NCI-H748 treated with DMSO at 0.1 percent for 48 hours (cell line): ENCODE measurements at places on chromosomes 4 and X.

DNA sequence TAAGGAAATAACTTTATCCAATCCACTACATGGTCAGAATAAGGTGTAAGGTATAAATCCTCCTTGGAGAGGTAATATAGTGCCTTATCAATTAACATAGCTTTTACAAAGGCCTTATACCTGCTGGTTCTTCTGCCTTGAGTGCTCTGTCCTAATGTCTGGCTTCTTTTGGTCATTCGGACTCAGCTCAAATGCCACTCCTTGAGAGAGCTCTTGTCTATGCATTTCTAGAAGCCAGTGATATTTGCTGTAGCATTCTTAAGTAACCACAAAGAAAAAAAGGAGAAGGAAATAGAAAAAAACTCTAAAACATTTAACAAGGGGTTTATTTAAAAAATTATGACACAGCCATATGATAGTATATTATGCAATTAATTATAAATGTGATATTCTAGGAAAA is 444.8 kb upstream of the SLIT2 start:
- DNase-seq = no peak

DNA sequence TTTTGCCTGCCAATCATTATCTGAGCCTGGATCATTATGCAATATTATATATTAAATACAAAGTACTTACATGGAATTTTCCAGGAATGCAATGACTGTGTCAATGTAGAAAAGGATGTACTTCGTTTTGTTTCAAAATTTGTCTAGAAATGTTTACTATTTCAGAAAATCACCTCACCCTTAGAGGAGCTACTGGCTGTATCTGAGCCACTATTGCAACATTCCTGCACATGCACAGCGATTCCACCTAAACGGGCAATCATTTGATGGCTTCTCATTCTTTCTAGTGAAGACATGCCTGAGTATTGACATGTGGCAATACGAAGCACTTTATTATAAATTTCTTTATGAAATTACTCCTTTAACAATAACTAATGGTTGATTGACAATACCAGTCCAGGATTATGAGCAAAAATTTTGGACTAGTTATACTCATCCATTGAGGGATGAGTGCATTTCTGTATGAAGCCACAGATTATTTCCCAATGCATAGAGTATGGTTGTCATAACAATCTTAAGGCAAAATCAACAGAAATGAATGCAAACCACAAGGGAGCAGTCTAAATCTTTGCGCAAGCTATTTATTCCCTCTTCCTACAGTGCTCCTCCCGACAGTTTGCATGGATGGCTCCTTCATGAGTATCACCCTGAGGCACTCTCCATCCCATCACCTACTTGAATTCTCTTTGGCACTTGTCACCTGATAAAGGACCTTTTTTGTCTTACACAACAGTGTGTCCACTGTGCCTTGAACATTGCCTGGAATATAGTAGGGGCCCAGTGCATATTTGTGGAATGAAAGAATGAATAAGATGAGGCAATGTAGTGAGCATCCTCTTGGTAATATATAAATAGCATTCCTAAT is 35.8 kb upstream of the MMAA start:
- no peak for DNase-seq

GRCh38 chrX:52585892-52586291 is 68.8 kb downstream of the SSX7 start:
- DNase-seq = no peak

GRCh38 chrX:63349307-63349706 is 1.8 kb downstream of the SPIN4 start:
- DNase-seq = peak; percentile 41

- no peak for DNase-seq
Observed at GRCh38 chrX:68084765-68085164, 348.5 kb downstream of the OPHN1 start.

DNA sequence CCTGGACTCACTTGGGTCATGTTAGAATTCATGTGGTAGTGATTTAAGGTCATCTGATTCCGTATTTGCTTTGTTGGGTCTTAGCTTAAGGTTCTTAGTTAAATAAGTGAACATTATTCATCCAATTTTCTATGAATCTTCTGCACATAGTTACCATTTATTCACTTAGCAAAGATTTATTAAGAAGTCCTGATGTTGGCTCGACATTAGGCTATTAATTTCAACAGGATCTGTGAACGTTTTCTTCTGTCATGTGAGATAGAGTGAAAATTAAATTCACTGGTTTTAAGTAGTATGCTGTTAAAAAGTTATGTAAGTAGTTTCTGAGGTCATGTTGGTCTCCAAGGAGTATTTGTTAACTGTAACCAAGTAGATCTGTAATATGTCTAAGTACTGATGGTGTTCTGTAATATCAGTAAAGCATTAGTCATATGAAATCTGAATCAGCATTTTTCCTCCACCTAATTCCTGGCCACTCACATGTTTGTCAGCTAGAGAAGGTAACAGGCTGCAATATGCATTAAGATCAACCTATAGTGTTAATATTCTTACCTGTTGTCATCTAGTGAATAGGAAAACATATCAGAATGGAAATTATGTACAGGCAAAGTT is 155.6 kb downstream of the PCDH7 start:
- DNase-seq = no peak

- DNase-seq = no peak
Observed at GRCh38 chrX:113726898-113727297, 857.0 kb upstream of the HTR2C start.
